Cardiac atrium fibroblast (primary cell): ENCODE measurements at places on chromosomes 3 and 15. TPM values are rescaled to one million over a fixed set of nuclear protein-coding genes. Genes with fewer than 3 reads are reported as not detected.

The UQCC5 gene
- 0.18 and 0.65 TPM in 2 replicates for total RNA-seq

The COL6A5 gene
- not detected in 2 replicates for total RNA-seq

The UBE2Q2 gene
- 36.6 and 48.0 TPM in 2 replicates for total RNA-seq

The PIK3CB gene
- 4.5 and 11.3 TPM in 2 replicates for total RNA-seq

The SPINK8 gene
- total RNA-seq: not detected in 2 replicates

The LMOD3 gene
- total RNA-seq: not detected in 2 replicates

The THAP10 gene
- total RNA-seq: 2.1 and 2.2 TPM in 2 replicates

The STRC gene
- not detected in 2 replicates for total RNA-seq

The PRTG gene
- total RNA-seq: 1.3 and 5.8 TPM in 2 replicates

The ARPP21 gene
- total RNA-seq: not detected in 2 replicates

The SERINC4 gene
- total RNA-seq: not detected in 2 replicates

The KIF15 gene
- total RNA-seq: 4.2 and 5.4 TPM in 2 replicates

The RBMS3 gene
- total RNA-seq: 44.6 and 51.4 TPM in 2 replicates

The MOBP gene
- total RNA-seq: not detected in 2 replicates

The TRH gene
- total RNA-seq: not detected in 2 replicates

The TRIM42 gene
- not detected in 2 replicates for total RNA-seq

The NR1I2 gene
- total RNA-seq: not detected in 2 replicates

The GPR156 gene
- total RNA-seq: 0.49 and 3.4 TPM in 2 replicates

The FAIM gene
- 6.0 and 16.6 TPM in 2 replicates for total RNA-seq

The CX3CR1 gene
- total RNA-seq: not detected in 2 replicates

The SAMMSON gene
- total RNA-seq: 0.16 TPM in 1 of 2 replicates, not detected in the other

The PLXND1 gene
- total RNA-seq: 126 and 137 TPM in 2 replicates

The METTL6 gene
- total RNA-seq: 16.1 and 25.3 TPM in 2 replicates

The TTBK2 gene
- 4.5 and 5.8 TPM in 2 replicates for total RNA-seq

The ULK3 gene
- 12.8 and 17.3 TPM in 2 replicates for total RNA-seq
